ENCODE measurements at places on chromosomes 3 and 15. TPM values are rescaled to one million over a fixed set of nuclear protein-coding genes. Genes with fewer than 3 reads are reported as not detected.
A peak's percentile ranks its signal among the peaks of the same experiment; 100 is the strongest.

TMCO5A gene
- not detected for total RNA-seq

DNAH12 gene
- 0.04 TPM for total RNA-seq

ACKR4 gene
- 1.2 TPM for total RNA-seq

GRCh38 chr3:12175844-12176453, 17.2 kb upstream of the TIMP4 start:
- DNase-seq = peak; percentile 34

GRCh38 chr3:30646181-30646876, 39.9 kb downstream of the TGFBR2 start:
- DNase-seq = no peak

GRCh38 chr15:45551676-45552075, 29.1 kb upstream of the SLC30A4 start:
- no peak for DNase-seq

DNA sequence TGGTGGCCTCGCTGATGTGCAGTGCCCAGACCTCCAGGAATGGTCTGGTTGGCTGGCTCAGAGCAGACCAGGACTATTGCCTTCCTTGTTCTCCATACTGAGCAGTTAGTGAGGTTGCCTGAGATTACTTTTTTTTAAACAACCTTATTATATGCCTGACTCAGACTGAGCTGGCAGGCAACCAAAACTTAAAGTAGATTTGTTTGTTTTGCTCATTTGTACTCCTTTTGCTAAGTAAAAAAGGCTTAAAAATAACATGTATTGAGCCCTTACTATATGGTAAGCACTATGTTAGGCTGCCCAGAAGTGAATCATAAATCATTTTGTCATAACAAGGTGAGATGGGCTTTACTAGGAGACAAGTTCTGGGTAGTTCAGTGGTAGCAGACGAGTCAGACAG, 92.4 kb downstream of the GHSR start:
- no peak for DNase-seq

All from activated naive CD4-positive, alpha-beta T cell treated with anti-CD3 and anti-CD28 coated beads, Interleukin-2, amount 50 U/mL, for 72 hours (primary cell).